Thyroid gland (tissue), 4 donors: ENCODE measurements at places on chromosomes 11 and 22. TPM values are rescaled to one million over a fixed set of nuclear protein-coding genes. Genes with fewer than 3 reads are reported as not detected.

DNA sequence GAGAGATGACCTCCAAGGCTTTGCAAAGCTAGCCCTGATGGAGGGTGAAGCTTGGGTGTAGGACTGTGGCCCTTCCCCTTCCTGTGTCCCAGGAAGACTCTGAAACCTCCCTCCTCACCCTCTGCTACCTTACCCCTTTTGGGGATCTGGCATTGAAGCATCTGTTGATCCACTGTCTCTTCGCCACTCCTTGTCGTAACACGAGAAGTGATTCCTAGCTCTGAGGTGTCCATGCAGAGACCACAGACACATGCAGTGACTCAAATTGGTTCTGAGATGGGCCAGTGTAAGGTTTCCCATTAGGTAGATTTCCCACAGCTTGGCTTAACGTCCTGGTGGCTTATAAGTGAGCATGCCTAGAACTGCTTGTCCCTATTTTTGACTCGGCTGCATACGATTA is 101.4 kb downstream of the ZBTB16 start:
- H3K4me1 ChIP-seq = peaks cover 96% of the 10 kb centered on the region
- H3K36me3 ChIP-seq = peaks cover 20% of the 10 kb centered on the region
- DNase-seq = no peak

- H3K27ac ChIP-seq = peak overlapping the region; percentile 86
- H3K27me3 ChIP-seq = no peaks in the 10 kb centered on the region
- H3K36me3 ChIP-seq = peaks cover 4% of the 10 kb centered on the region
- DNase-seq = peak; percentile 54
These were observed 619 bp downstream of the LRRC75B start for GRCh38 chr22:24592058-24592850.

Gene P2RX3
- total RNA-seq = not detected

DNA sequence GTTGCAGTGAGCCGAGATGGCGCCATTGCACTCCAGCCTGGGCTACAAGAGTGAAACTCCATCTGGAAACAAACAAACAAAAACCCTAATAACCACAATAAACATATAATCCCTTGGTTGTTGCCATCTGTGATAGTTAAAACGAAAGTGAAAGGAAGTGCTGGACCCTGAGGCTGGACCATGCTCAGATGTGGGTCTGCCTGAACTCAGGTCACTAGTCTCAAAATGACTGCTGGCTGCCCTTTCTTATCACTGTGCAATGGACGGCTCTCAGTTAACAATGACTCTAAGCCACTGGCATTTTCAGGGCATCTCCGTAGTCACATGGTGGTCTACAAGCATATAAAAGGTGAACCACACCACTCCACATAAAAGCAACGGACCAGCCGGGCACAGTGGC is 48.2 kb upstream of the FTH1 start:
- DNase-seq = no peak
- H3K4me3 ChIP-seq = no peak overlapping the region
- H3K27me3 ChIP-seq = no peaks in the 10 kb centered on the region
- H3K4me1 ChIP-seq = peaks cover 6% of the 10 kb centered on the region
- no peaks in the 10 kb centered on the region for H3K36me3 ChIP-seq

Gene OR8D4
- total RNA-seq = not detected

- peaks cover 5% of the 10 kb centered on the region for H3K36me3 ChIP-seq
- H3K4me1 ChIP-seq = peaks cover 18% of the 10 kb centered on the region
- H3K27ac ChIP-seq = no peak overlapping the region
- no peak overlapping the region for H3K4me3 ChIP-seq
- peak; percentile 95 for DNase-seq
These were observed 2.1 kb upstream of the MEI1 start for GRCh38 chr22:41697126-41697775.

DNA sequence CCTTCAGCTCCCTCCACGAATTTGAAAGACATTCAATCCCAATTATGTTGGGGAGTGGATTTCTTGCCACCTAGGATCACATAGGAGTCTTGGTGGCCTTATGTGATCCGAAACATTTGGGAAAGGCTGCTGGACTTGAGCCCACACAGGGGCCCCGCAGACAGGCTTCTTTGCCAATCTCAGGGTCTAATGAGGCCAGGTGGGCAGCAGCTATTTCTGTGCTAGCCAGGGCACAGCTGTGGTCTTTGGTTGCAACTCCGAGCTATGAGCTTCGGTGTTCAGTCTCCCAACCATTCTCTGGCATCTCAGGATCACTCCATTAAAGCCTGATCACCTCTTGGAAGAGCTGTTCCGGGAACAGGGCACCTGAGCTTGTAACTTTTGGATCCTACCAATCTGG is 84.4 kb downstream of the TP53I11 start:
- no peaks in the 10 kb centered on the region for H3K36me3 ChIP-seq
- no peak for DNase-seq
- H3K27me3 ChIP-seq = no peaks in the 10 kb centered on the region
- no peak overlapping the region for H3K4me3 ChIP-seq
- no peak overlapping the region for H3K27ac ChIP-seq

- no peak for DNase-seq
- no peaks in the 10 kb centered on the region for H3K36me3 ChIP-seq
- no peak overlapping the region for H3K27ac ChIP-seq
- peaks cover 32% of the 10 kb centered on the region for H3K4me1 ChIP-seq
These were observed 550.7 kb downstream of the INSC start for GRCh38 chr11:15665368-15665871.

Gene TSGA10IP
- total RNA-seq = not detected

DNA sequence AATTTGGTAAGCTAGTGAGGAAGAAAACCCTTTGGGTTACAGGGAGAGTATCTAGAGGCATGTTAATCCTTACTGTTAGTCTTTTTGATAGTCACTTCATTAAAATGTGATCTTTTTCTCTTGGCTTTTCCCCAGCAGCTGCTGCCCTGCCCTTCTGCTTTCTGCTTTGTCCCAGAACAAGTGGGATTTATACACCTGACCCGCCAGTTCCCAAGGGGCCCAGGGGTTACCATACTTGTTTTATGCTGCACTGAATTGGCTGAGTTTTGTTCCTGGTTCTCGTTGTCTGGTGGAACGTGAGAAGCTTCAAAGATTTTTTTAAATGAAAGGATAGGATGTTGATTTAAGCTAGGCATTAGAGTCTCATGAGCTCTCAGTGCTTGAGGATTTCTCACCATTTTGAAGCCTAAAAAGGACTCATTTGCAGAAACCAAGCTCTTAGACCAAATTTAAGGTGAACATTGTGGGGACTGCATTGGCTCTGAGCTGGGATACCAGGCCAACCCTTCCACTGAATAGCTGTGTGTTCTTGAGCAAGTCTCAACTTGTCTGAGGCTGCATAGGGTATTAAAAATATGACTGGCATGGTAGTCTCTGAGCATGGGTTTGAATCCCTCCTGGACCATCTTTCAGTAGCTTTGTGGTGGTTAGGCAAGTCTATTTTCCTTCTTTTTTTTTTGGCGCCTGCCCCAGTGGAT is 6.6 kb downstream of the LIMK2 start:
- no peaks in the 10 kb centered on the region for H3K27me3 ChIP-seq
- H3K27ac ChIP-seq = peak overlapping the region; percentile 81
- peak; percentile 29 for DNase-seq
- H3K36me3 ChIP-seq = no peaks in the 10 kb centered on the region

DNA sequence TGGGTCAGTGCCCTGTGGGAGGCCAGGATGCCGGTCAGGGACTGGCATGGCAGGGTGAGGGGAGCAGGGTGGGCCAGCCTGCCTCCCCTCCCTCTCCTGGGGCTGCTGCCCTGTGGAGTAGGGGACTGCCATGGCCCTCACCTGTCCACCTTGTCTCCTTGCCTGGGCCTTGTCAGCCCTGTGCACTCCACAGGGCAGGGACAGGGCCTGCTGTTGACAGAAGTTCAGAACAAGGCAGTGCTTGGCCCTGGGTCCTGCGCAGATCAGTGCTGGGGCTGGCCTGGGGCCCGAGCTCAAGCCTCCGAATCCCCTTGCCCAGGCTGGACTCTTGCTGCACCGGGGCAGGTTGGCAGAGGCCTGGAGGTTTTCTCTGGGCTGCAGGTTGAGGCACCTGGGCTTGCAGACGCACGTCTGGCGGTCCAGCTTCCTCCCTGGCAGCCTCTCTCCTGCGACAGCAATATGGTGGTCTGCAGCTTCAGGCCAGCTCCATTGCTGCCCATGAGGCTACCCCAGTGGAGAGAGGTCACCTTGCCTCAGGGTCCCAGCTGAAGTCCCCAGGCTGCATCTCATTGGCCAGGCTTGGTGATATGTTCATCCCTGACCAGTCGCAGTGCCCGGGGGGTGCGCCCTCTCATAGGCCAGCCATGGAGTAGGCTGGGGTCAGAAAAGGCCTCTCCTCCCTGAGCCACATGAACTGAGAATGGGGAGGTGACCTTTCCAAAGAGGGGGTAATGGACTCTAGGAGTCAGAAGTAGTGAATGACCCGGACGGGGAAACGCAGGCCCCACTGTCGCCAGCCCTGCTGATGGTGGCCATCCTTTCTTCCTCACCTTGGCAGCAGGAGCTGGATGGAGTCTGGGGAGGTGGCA is 21.5 kb upstream of the CHKA start:
- H3K4me3 ChIP-seq = no peak overlapping the region
- peak overlapping the region; percentile 92 for H3K27ac ChIP-seq
- peaks cover 72% of the 10 kb centered on the region for H3K4me1 ChIP-seq
- no peaks in the 10 kb centered on the region for H3K27me3 ChIP-seq

- peak overlapping the region; percentile 71 for H3K4me3 ChIP-seq
- H3K36me3 ChIP-seq = no peaks in the 10 kb centered on the region
- peaks cover 4% of the 10 kb centered on the region for H3K4me1 ChIP-seq
- no peaks in the 10 kb centered on the region for H3K27me3 ChIP-seq
- peak; percentile 55 for DNase-seq
These were observed 918 bp upstream of the CAPN5 start for GRCh38 chr11:77065878-77066228.

DNA sequence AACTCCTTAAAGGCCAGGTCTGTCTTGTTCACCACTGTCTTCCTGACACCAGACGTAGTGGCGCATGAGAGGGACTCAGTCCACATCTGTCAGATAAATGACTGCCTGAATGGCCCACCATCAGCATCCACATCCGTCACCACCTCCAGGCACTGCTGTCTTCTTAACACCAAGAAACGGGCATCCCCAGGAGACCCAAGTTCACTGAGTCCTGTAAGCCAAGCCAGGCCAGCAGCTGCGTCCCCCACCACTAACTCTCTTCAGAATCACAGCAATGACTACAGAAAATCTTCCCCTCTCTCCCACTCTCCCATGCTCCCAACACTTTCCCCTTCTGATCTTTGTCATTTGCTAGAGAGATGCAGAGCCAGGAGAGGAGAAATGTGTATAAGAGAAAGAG is 47.3 kb upstream of the LRRC32 start:
- H3K36me3 ChIP-seq = no peaks in the 10 kb centered on the region
- no peak overlapping the region for H3K4me3 ChIP-seq
- peaks cover 4% of the 10 kb centered on the region for H3K4me1 ChIP-seq
- DNase-seq = no peak

Gene B4GALNT4
- total RNA-seq = 1.2 TPM

Gene DKK3
- total RNA-seq = 15.1 TPM

GRCh38 chr11:92826136-92826535 is 143.3 kb upstream of the MTNR1B start:
- no peaks in the 10 kb centered on the region for H3K27me3 ChIP-seq
- no peak for DNase-seq
- no peaks in the 10 kb centered on the region for H3K36me3 ChIP-seq
- no peak overlapping the region for H3K27ac ChIP-seq
- H3K4me1 ChIP-seq = peaks cover 16% of the 10 kb centered on the region
- H3K4me3 ChIP-seq = no peak overlapping the region

DNA sequence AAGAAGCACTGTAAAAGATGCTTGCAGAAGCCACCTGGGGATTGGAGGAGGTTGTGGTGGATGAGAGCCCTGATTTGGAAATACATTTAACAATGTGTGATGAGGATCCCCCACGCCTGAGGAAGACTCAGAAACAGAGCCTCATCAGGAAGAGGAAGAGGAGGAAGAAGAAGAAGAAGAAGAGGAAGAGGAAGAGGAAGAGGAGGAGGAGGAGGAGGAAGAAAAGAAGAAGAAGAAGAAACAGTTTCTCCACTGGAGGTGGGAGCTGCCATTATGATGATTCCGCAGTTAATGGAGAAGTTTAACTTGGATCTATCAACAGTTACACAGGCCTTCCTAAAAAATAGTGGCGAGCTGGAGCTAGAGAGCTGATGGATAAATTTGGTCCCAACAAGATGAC is 50.1 kb downstream of the CECR2 start:
- no peaks in the 10 kb centered on the region for H3K27me3 ChIP-seq
- no peak overlapping the region for H3K27ac ChIP-seq
- no peak overlapping the region for H3K4me3 ChIP-seq
- no peak for DNase-seq
- H3K36me3 ChIP-seq = no peaks in the 10 kb centered on the region
- H3K4me1 ChIP-seq = no peaks in the 10 kb centered on the region

DNA sequence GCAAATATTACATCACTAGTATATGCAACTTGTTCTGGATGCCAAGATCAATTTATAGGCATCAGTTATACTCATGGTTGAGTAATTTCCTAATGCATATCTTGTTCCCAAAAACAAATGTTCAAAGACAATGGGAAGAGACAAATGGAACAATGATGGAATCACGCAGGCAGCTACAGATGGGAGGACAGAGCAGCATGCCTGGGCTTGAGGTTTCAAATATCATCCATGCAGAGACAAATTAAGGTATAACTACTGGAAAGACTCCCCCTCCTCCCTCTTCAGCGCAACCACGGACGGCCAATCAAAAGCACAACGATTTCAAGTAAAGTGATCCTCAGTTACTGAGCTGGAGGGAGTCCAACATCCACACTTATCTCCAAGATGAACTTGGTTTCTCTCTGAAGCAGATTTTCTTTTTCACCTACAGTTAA is 106.8 kb downstream of the CCDC83 start:
- no peak for DNase-seq
- peaks cover 8% of the 10 kb centered on the region for H3K36me3 ChIP-seq
- H3K4me1 ChIP-seq = no peaks in the 10 kb centered on the region
- no peak overlapping the region for H3K4me3 ChIP-seq
- H3K27me3 ChIP-seq = no peaks in the 10 kb centered on the region

GRCh38 chr11:128956401-128957201 is 13.9 kb upstream of the TP53AIP1 start:
- no peaks in the 10 kb centered on the region for H3K4me1 ChIP-seq
- H3K27ac ChIP-seq = no peak overlapping the region
- no peaks in the 10 kb centered on the region for H3K36me3 ChIP-seq
- no peak overlapping the region for H3K4me3 ChIP-seq

Gene KRTAP5-10
- not detected for total RNA-seq

Gene OR52N4
- not detected for total RNA-seq

Gene SAA2
- total RNA-seq = not detected
